ENCODE measurements at places on chromosomes 7 and 10.

DNA sequence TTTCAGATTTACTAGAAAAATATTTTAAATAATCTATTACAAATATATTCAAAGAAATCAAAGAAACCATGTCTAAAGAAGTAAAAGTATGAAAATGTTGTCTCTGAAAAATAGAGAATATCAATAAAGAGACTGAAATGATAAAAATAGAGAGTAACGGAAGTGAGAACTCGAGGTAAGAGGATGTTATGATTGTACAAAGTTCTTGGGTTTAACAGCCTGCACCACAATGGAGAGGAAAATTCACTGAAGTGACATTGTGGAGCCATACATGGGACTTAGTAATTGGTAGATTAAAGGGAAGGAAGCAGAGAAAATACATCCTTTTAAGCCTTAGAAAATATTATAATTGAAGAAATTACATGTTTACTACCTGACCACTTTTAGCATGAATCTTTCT is 77.9 kb downstream of the THSD7A start:
- no peak for DNase-seq

DNA sequence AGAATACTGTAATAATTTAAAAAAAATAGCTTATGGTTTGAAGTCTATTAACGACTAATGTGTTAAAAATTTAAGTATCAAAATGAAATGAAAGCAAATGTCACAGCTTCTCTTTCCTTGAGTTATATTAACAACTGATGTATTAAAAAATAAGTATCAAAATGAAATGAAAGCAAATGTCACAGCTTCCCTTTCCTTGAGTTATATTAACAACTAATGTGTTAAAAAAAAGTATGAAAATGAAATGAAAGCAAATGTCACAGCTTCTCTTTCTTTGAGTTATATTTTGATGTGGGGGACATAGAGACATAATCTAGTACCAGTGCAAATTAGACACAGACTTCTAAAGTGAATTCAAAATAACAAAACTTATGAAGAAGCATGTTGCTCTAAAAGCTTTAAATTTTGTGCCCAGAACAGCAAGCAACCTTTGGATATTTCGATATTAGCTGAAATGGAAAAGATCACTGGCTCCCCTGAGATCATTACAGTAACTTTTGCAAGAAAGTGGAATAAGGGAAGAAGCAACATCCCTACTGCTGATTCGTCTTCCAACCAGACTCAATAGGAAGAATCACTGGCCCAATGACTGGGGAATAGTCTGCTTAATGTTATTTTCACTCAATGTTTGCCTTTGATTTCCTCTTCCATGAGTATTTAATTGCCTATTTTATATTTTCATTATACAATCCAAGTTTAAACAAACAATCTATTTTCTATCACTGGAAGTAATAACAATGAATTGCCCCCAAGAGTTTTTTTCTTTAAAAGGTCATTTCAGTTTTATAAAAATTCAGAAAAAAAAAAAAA is 8.0 kb downstream of the SKAP2 start:
- no peak for DNase-seq

GRCh38 chr7:11847336-11847735 is 15.3 kb upstream of the THSD7A start:
- DNase-seq: peak; percentile 47

GRCh38 chr10:84348860-84349259 is 20.5 kb downstream of the CCSER2 start:
- peak; percentile 79 for DNase-seq

- DNase-seq: no peak
Measured at GRCh38 chr10:79162861-79163665, 94.3 kb downstream of the ZMIZ1 start.

GRCh38 chr10:124619802-124620490 is 124.2 kb downstream of the FAM53B start:
- DNase-seq: no peak

Data from fibroblast of pulmonary artery (primary cell).